ENCODE measurements at places on chromosomes 5 and 9.

DNA sequence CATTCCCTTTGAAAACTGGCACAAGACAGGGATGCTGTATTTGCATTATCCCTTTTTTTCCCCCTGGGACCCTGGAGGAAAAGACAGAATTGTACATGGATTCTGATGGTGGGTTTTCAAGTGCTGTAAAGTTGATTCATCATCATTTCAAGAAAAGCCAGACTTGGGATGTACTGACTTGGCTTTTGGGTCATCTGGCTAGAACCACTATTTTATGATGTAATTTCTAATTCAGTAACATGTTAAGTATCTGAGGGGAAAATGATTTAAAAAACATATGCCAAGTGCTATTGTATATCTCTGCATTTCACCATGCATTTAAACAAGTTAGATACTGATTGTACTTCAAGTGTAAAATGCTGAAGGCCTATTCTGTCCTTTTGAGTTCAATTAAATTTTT is 15.2 kb upstream of the MAP3K1 start:
- DNase-seq, result no peak

GRCh38 chr5:167657016-167657415 is 634.4 kb upstream of the WWC1 start:
- DNase-seq, result no peak

- DNase-seq, result no peak
Measured at GRCh38 chr5:154390096-154390495, 55.7 kb upstream of the SAP30L start.

DNA sequence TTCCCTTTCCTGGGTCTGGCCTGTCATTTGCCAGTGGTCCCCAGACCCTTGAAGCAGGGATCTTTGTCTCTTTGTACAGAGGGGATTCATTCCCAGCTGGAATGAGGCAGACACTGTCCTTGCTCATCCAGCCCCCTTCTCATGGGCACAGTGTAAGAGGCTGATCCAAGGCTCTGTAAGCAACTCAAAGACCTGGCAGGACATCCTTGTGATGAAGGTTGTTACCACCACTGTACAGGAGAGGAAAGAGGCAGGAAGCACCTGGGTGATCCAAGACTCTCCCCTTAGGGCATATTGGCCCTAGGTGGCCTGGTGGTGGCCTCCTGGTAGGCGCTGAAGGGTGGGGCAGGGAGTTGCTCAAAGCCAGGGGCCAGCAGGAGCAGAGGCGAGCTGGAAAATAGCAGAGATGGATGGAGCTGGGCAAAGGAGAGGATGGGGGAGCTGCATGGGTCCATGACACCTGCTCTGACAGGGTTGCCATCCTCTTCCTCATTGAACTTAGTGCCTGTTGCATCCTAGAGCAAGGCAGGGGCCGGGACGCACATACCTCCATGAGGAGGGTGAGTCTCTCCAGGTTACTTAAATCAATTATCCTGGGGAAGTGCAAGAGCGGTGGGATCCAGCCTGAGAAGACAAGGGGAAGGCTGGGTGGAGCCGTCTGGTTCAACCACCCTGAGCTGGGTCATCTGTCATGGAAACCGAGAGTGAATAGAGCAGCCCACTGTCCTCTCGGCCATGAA is 9.8 kb upstream of the GADD45G start:
- no peak for DNase-seq

GRCh38 chr5:42720251-42720650 is 36.4 kb upstream of the CCDC152 start:
- no peak for DNase-seq

DNA sequence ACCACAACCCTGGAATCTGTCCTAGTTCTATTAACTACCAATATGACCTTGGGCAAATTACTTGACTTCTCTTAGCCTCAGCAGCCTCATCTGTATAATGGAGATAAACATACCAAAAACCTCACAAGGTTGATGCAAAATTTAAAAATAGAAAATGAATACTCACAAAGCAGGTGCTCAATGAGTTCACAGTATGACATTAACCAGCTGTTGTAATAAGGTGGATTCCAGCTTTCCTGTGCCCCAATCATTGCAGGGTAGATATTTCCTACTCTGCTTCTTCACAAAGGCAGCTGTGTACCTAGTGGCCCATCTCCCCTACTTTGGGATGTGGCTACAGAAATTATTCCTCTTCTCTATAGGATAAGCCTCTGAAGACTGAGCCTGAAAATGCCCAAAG is 8.8 kb downstream of the HTR4 start:
- no peak for DNase-seq

DNA sequence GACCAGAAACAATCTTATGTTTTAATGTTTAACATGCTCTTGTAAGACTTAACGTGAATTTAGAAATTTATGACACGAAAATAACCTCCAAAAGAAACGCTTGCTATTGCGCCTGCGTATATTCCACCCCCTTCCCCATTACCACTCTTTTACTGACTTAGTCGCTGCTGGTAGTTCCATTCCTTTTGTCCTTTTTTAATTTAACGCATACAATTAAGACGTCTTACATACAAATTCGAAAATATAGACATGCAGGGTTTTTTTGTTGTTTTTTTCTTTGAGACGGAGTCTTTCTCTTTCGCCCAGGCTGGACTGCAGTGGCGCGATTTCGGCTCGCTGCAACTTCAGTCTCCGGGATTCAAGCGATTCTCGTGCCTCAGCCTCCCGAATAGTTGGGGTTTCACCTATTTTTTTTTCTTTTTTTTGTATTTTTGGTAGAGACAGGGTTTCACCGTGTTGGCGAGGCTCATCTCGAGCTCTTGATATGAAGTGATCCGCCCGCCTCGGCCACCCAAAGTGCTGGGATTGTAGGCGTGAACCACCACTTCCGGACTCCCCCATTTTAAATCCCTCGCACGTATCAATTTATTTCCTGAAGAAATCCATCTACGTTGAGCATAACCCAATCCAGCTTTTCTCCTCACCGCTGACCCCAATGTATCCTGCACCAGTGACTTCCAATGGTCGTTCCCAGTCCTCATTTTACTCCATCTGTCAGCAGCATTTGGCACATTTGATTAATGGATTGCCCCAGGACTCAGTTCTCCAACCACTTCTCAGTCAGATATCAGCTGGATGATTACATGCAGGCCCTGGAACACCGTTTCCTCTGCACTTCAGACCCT is 684 bp upstream of the MED7 start:
- DNase-seq, result peak; percentile 21
